GM13976 (cell line): ENCODE measurements at places on chromosomes 6 and 20.
A peak's percentile ranks its signal among the peaks of the same experiment; 100 is the strongest.

DNA sequence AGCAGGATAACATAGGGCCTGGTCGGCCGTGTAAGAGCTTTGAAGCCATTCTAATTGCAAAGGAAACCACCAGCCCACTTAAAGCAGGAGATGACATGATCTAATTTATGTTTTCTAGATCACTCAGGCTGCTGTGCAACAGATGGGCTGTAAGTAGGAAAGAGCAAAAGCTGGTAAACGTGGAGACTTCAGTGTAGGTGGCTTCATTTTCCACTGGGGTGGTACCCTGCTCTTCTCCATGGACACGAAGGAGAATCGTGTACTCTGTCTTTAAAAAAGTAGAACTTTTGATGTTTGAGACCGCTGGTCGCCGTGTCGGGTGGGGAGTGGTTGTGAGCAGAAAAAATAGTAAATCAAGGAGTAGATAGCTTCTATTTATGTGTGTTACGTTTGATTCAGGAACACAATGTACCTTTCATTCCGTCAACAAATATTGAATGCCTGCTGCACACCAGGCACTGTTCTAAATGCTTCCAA is 6.4 kb downstream of the CASS4 start:
- no peak for DNase-seq

GRCh38 chr6:167710363-167710920 is 116.3 kb upstream of the AFDN start:
- no peak for DNase-seq

DNA sequence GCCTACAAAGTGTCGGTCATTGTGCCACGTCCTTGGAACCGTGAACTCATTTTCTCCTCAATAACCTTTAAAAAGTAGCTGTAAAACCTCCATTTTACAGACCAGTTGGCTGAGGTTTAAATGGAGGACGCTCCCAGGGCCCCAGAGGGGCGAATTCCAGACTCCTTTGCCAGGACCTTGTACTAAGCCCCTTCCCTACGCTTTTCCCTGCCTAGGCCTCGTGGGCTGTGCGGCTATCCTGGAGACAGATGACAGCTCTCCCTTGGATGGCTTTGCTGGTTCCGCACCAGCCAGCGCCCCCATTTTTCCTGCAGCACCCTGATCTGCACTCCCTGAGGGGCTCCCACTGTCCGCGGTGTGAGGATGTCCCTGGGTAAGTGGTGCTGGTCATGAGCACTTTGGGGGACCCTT is 12.1 kb upstream of the SNHG17 start:
- DNase-seq = no peak

DNA sequence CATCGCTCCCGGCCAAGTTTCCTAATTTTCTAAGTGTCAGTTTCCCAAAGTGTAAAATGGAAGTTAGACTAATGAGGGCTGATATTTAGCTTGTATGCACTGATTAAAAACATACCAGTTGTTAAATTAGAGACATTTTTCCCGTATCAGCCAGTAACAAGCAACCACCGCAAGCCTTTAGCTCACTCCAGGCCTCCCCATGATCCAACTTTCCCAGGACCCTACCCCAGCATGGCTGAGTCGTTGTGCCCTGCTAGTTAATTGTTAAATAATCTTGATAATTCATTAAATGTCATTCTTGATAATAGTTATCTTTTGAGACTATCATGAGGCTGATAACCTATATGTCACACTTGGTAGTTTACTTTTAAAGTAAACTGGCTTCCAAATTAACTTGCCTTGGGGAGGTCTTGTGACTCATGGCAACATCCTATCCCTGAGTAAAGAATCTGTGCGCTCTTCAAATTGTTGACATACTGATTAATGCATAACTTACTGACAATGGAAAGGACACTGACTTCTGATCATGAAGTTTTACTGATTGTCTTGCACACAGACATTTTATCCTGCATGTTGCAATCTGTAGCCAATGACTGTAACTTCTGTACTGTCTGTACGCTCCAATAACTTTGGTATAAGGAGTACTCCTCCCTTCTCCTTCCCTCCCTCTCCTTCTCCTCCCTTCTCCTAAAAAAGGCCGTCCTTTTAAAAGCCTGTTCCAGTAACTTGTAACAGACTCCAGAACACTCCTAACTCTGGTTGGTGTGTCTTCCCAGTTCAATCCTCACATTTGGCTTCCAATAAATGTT is 6.3 kb upstream of the GTF3C6 start:
- no peak for DNase-seq

- DNase-seq = peak; percentile 39
These were observed 402.9 kb upstream of the RUNX2 start for GRCh38 chr6:44925100-44925739.
